CD4-positive, alpha-beta T cell (primary cell): ENCODE measurements at places on chromosomes 5 and 9.

GRCh38 chr5:132321109-132321721, 27.0 kb downstream of the SLC22A4 start:
- DNase-seq = no peak

- no peak for DNase-seq
Measured at GRCh38 chr5:155389498-155389897, 375.9 kb downstream of the KIF4B start.

GRCh38 chr5:62547945-62548630, 30.5 kb upstream of the LRRC70 start:
- DNase-seq = no peak

- no peak for DNase-seq
Measured at GRCh38 chr9:97364769-97365490, 47.0 kb upstream of the TDRD7 start.

DNA sequence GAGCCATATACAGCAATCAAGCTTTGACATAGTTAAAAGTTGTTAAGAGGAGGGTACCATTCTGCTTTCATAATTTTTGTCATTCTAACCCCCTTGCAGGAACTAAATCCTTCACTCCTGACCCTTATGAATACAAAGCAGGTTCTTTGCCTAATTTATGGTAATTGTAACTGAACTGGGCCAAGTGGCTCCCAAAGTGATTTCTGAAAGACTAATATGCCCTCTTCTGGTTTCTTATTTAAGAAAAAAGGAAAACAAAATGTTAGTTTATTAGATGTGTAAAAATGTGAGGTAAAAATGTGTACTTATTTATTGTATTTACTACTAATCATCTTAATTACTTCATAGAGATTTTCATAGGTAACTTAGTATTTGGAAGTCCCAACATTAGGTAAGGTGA, 268.5 kb downstream of the BNC2 start:
- no peak for DNase-seq

DNA sequence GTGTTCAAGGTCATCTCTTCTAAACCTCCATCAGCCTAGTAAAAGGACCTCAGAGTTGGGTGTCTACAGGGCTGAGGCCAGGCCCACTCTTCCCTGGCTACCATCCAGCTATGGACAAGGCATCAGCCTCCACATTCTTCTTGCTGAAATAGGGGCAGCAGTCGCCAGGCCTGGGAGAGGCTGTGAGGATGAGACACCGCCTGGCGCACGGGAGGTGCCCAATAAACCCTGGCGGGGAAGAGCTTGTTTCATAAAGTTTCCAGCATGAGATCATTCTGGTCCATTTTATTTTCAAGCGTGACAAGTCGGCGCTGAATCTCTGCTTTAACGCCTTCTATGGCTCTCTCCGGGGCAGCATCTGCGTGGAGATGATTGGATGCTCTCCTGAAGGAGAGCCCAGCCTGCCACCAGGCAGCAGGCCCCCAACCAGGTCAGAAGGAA, 153.4 kb downstream of the OLFM1 start:
- no peak for DNase-seq

DNA sequence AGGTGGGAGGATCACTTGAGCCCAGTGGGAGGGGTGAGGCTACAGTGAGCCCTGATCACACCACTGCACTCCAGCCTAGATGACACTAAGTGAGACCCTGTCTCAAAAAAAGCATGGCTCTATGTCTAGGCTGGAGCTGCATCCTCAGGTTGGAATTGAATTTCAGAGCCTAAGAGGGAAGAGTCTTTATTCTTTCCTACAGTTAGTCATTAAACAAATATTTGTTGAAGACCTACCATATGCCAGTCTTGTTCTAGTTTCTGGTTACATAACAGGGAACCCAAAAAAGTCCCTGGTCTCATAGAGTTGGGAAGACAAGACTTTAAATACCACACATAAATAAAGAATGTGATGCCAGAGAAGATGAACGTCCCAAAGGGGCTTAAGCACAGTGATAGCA, 6.9 kb upstream of the GRPEL2 start:
- no peak for DNase-seq

DNA sequence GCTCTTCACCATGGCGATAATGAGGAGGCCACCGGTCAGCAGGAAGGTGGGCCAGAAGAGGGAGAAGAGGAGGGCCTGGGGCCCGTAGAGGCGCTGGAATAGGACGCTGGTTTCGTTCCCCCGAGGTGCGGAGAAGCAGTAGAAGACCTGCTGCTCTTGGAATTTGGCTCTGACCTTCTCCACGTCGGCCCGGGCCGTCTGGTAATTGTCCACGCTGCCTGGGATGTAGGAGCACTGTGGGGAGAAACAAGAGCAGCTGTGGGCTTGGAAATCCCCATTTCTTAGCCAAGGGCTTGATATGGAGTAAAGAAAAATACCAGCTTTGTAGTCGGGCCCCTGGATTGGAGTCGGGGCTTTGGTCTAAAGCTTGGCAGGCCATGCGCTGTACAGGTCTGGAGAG, 10.4 kb downstream of the KCNMB1 start:
- DNase-seq = no peak

- no peak for DNase-seq
Measured at GRCh38 chr5:76230711-76231285, 147.6 kb downstream of the SV2C start.

DNA sequence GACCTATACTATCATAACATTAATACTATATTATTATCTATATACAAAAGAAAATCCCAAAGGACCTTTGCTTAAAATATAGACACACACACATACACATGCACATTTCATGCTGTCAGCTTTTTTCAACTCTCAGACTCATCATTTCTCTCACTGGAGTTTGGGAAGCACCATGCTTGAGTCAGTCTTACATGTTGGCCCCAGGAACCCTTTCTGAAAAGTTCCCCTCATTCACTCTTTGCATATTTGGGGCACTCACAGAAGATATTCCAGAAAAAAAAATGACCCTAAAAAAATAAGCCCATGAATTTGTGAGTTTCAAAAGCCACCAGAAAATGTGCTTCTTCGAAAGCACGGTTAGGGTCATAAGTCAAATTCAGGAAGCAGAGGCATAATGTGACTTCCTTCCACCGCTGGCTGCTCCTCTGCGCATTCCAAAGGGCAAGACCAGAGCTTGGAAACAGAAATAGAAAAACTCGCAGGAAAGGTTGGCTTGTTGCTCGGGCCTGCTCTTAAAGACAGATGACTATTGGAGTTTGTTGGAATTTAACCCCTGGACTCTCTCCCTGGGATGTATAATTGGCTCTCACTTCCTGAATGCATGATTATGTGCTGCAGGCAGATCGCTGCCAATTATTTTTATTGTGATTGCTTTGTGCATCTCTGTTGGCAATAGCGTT, 129.7 kb upstream of the IQGAP2 start:
- no peak for DNase-seq

DNA sequence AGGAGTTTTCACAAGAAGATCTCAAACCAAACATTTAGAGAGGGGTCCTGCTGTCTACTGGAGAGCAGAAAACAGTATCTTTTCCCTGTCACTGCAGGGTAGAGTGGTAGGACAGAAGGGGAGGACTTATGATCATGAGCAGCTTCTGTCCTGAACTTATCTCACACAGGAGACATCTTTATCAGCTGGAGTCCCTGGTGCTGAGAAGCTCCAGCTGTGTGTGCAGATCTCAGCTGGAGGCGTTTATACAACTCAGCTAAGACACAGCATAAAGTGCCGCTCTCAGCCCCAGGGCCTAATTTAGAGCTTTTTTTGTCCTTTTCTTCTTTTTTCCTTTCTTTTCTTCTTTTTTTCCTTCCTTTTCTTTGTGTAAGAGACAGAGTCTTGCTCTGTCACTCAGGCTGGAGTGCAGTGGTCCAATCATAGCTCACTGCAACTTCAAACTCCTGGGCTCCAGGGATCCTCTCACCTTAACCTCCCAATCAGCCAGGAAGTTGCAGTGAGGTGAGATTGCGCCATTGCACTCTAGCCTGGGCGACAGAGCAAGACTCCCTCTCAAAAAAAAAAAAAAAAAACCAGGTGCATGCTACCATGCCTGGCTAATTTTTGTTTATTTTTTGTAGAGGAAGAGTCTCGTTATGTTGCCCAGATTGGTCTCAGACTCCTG, 31.9 kb downstream of the CCDC125 start:
- no peak for DNase-seq

- DNase-seq = no peak
Measured at GRCh38 chr9:93603011-93603410, 26.6 kb downstream of the PHF2 start.

GRCh38 chr9:38355115-38355514, 37.4 kb upstream of the ALDH1B1 start:
- DNase-seq = no peak

- DNase-seq = peak; percentile 74
Measured at GRCh38 chr5:32329395-32329834, 16.7 kb upstream of the MTMR12 start.

- no peak for DNase-seq
Measured at GRCh38 chr5:107364443-107365319, 306.1 kb downstream of the EFNA5 start.

- DNase-seq = no peak
Measured at GRCh38 chr9:122883125-122883524, 22.0 kb downstream of the RC3H2 start.

DNA sequence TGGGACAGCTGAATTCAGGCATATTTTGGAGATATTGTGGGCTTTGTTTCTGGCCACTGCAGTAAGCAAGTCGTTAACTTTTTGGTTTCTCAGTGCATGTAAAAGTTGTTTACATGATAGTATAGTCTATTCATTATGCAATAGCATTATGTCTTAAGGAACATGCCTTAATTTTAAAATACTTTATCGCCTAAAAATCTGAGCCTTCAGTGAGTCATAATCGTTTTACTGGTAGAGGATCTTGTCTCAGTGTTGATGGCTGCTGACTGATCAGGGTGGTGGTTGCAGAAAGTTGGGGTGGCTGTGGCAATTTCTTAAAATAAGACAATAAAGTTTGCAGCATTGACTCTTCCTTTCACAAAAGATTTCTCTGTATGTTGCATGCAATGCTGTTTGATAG, 5.1 kb downstream of the SCGB3A1 start:
- no peak for DNase-seq

- no peak for DNase-seq
Measured at GRCh38 chr5:93294199-93294598, 286.8 kb downstream of the NR2F1-AS1 start.

DNA sequence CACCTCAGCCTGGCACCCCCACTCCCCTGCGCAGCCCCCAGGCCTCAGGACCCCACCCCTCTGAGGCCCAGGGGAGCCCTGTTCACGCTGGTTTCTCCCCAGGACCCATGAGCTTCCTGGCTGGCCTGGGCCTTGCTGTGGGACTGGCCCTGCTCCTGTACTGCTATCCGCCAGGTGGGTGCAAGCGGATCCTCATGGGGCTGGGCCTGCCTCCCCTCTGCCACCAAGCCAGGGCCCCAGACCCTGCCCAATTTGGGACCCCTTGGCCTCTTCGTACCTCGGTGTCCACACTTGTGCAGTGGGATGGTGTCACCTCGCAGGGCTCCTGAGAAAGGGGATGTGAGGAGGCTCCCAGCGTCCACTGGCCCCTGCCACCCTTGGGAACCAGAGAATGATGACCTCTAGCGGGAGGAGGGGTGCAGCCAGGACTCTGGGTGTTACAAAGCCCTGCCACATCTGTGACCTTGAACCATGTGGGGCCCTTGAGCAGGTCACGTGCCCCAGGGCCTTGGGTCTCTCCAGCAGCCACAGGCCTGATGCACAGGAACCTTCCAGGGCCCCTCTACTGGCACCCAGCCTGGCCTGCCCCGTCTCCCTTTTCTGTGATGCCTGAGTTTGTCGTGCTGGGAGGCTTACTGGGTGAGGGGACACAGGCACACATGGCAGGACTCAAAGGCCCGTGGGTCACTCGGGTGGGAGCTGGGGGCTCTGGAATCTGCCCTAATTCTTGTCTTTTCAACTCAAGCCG, 16.3 kb downstream of the CARD19 start:
- DNase-seq = peak; percentile 40

DNA sequence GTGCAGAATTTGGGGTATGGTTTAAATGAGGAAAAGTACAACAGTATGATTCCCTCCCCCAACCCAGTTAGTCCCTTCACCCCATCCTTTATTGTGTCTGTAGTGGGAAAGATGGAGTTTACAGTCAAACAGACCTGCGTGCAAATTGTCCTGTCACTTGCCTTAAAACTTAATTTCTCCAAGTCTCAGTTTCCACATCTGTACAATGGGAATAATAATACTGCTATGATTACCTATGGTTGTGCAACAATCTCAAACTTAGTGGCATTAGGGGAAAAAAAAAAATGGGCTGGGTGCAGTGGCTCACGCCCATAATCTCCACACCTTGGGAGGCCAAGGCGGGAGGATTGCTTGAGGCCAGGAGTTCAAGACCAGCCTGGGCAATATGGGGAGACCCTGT, 35.8 kb upstream of the CTNNA1 start:
- DNase-seq = no peak
